ENCODE measurements at places on chromosomes 4 and X. TPM values are rescaled to one million over a fixed set of nuclear protein-coding genes. Genes with fewer than 3 reads are reported as not detected.

- DNase-seq: no peak
These were observed 263.8 kb upstream of the NDST3 start for GRCh38 chr4:117770269-117771102.

DNA sequence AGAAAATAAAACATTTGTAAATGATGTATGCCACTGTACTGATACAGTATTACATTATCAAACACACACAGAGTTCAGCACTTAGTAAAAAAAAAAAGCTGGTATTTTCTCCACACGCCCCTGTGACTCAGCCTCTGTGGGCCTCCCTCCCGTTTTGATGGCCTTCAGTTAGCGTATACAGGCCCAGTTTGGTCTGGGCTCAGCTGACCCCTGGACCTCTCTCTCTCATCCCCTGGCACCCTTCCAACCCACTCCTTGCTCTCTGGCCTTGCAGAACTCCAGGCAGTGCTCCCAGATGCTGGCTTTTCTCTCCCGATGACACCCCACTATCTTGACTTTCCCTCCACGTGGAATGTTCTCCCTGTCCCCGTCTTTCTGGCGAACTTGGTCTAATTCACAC, 89.0 kb upstream of the LIMCH1 start:
- no peak for DNase-seq

DNA sequence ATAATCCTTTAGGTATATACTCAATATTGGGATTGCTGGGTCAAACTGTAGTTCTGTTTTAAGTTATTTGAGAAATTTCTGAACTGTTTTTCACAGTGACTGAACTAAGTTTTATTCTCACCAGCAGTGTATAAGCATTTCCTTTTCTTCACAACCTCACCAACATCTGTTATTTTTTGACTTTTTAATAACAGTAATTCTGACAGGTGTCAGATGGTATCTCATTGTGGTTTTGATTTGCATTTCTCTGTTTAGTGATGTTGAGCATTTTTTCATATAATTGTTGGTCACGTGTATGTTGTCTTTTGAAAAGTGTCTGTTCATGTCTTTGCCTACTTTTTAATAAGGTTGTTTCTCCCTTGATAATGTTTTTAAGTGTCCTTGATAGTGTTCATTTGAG, 112.6 kb downstream of the LINC00632 start:
- DNase-seq: no peak

- DNase-seq: no peak
These were observed 22.6 kb upstream of the DUSP9 start for GRCh38 chrX:153624196-153625091.

LINC00632 gene
- total RNA-seq: 9.4 TPM

GRCh38 chr4:108144451-108144850, 24.3 kb downstream of the LEF1 start:
- no peak for DNase-seq

- DNase-seq: no peak
These were observed 63.8 kb downstream of the EFNB1 start for GRCh38 chrX:68892651-68893050.

GRCh38 chr4:145829629-145830395, 108.8 kb downstream of the ZNF827 start:
- DNase-seq: peak; percentile 9

FHDC1 gene
- not detected for total RNA-seq

DNA sequence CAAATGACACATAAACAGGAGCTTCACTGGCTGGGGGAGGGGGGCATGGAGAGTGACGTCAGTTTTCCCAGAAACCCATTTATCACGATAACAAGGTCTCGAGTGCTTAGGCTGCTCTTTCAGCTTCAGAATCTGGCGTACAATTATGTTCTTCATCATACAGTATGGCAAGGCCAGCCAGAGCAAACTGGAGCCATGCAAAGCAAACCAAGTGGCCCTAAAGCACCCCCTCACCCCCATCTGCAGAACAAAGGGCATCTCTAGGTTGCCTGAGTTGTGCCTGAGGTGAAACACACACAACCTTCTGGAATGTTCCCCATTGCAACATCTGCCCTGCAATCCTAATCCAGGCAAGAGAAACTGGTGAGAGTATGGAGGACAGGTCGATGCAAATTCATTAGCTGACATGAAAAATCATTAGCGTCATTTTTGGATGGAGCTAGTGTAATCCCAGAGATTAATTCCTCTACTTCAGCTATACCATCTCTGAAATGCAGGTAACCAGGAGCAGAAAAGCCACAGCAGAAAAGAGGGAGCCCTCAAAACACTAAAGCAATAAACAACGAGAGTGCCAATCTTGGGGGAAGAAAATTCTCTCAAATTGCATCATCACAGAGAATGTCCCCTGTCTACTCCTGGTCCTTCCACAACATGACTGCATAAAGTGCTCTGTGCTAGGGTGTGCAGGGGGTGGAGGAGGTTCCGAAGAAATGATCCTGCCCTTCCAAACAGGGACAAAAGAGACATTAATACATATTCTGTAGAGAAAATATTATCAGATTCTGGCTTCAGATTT, 1.8 kb downstream of the SEPTIN6 start:
- DNase-seq: peak; percentile 69

GRCh38 chr4:159766241-159766640, 663.4 kb downstream of the RAPGEF2 start:
- no peak for DNase-seq

USP51 gene
- 2.3 TPM for total RNA-seq

- no peak for DNase-seq
These were observed 634.2 kb upstream of the NR3C2 start for GRCh38 chr4:149076401-149076800.

DNA sequence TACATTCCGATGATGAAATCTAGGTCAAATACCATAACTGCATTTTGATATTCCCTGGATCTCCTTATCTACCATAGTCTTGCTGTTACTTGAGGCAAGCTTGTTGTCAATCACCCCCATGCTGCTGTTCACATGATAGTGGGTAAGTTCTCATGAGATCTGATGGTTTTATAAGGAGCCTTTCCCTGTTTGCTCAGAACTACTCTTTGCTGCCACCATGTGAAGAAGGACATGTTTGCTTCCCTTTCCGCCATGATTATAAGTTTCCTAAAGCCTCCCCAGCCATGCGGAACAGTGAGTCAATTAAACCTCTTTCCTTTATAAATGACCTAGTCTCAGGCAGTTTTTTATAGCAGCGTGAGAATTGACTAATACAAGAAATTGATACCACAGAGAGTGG, 432.0 kb downstream of the GLUD2 start:
- DNase-seq: no peak

SPANXN5 gene
- not detected for total RNA-seq

CSAG1 gene
- not detected for total RNA-seq

GRCh38 chrX:120753413-120754251, 122.0 kb downstream of the CT47B1 start:
- DNase-seq: no peak

- DNase-seq: no peak
These were observed 43.7 kb downstream of the RPS3A start for GRCh38 chr4:151143162-151143561.

GRCh38 chr4:2891294-2891693, 47.6 kb downstream of the ADD1 start:
- no peak for DNase-seq

DNA sequence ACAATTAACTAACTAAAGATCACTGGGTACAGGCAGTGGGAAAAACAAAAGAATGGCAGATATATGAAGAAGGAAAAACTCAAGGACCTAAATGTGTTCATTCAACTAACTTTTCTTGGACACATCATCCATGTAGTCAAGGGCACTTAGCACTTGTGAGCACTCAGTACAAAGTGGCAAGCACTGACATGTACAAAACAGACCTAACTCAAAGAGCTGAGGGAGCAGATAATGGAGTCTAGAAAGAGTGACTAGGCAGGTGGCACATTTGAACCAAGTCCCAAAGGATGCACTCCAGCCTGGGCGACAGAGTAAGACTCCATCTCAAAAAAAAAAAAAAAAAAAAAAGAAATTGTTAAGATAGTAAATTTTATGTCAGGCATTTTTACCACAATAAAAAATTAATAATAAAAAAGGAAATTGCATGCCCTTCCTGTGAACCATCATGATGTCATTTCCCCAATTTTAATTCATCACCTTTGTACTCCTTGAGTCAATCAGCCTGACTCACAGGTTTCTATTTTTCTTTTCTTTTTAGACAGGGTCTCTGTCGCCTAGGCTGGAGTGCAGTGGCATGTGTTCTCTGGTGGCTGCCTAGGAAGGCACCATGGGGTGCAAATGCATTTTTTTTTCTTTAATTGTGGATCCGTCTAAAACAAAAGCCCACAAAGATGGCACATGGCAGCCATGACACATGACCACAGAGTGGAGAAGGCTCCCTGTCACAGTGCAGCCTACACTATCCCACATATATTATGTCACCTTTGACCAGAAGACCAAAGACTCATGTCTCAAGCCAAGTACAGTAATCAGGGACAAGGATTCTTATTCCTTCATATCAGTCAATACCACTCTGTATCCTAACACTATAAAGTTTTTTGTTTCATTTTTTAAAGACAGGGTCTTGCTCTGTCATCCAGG, 91.9 kb downstream of the CHST7 start:
- no peak for DNase-seq

ABCG2 gene
- total RNA-seq: not detected

GAGE12F gene
- not detected for total RNA-seq

DNA sequence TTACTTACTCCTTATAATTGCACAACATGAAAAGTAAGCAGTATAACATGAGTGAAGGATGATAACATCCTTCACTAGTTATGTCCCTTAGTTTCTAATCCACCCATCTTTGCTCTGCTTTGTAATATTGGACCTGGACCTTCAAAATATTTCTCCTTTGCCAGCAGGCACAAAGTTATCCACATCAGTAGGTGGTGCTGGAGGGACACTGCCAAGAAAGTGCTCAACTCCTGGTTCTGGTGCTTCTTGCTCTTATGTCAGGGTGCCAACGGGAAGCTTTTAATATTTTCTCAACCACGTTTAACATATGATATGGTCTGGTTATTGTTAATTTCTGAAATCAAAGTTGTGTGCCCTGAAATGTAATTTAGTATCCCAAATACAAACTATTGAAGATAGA, 49.1 kb downstream of the TMEM165 start:
- no peak for DNase-seq
